ENCODE measurements at places on chromosomes 6 and 20.
A peak's percentile ranks its signal among the peaks of the same experiment; 100 is the strongest.

DNA sequence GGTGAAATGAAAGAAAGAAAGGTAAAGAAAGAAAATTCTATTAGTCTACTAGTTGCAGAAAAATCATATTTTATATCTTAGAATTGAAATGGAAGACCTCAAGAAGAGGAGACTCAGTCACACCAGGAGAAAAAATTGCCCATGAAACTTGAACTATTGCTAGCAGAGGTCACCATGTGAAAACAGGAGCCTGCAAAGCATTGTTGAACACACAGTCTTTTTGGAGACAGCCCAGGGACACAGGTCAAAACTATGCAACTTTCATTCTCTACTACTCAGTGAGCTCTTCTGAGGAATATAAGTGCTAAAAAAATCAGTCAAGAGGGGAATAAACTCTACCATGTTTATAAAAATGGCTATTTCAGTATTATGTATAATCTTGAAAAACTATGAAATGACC lies 89.8 kb upstream of the TENT5A start:
- no peak overlapping the region for H3K27ac ChIP-seq
- DNase-seq, result no peak
- H3K27me3 ChIP-seq, result no peaks in the 10 kb centered on the region

GRCh38 chr6:32151863-32152768 lies at the start of gene PRRT1:
Gene PRRT1 (minus strand): TSS chr6:32151939. CDS start chr6:32151827, 112 bp downstream.
- no peak for DNase-seq
- H3K4me3 ChIP-seq, result no peak within 1 kb of the TSS
- peaks cover 42% of the 10 kb centered on the region for H3K4me1 ChIP-seq

DNA sequence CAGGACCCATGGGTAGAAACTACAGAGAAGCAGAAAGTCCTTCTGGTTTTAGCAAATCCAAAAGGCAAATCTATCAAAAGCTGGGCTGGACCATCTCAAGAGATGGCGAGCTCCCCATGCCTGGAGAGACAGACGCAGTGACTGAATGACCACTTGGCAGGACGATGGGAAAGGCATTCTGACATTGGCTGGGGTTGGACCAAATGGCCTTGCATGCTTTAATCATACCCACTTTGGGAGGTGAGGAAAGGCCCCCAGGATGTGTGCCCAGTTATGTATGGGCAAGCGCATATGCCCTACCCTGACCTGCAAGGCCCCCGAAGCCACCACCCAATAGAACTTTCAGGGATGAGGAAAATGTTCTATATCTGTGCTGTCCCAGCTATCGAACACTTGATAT lies 45.1 kb downstream of the JPH2 start:
- no peak for DNase-seq
- peaks cover 21% of the 10 kb centered on the region for H3K27me3 ChIP-seq
- H3K4me1 ChIP-seq, result no peaks in the 10 kb centered on the region
- H3K4me3 ChIP-seq, result no peak overlapping the region
- H3K27ac ChIP-seq, result no peak overlapping the region

- no peak overlapping the region for H3K27ac ChIP-seq
- DNase-seq, result no peak
- no peaks in the 10 kb centered on the region for H3K36me3 ChIP-seq
- H3K4me1 ChIP-seq, result peaks cover 12% of the 10 kb centered on the region
- H3K4me3 ChIP-seq, result no peak overlapping the region
- no peaks in the 10 kb centered on the region for H3K27me3 ChIP-seq
Measured at GRCh38 chr6:44132476-44132875, 5.1 kb downstream of the TMEM63B start.

GRCh38 chr20:51700809-51701285 lies 67.3 kb downstream of the ATP9A start:
- H3K27ac ChIP-seq, result no peak overlapping the region
- peak; percentile 23 for DNase-seq
- no peaks in the 10 kb centered on the region for H3K36me3 ChIP-seq
- H3K27me3 ChIP-seq, result no peaks in the 10 kb centered on the region
- H3K4me1 ChIP-seq, result no peaks in the 10 kb centered on the region

- no peaks in the 10 kb centered on the region for H3K27me3 ChIP-seq
- no peak overlapping the region for H3K4me3 ChIP-seq
- no peak overlapping the region for H3K27ac ChIP-seq
- peak; percentile 43 for DNase-seq
- H3K36me3 ChIP-seq, result no peaks in the 10 kb centered on the region
- peaks cover 42% of the 10 kb centered on the region for H3K4me1 ChIP-seq
Measured at GRCh38 chr20:47453167-47453782, 48.4 kb upstream of the NCOA3 start.

GRCh38 chr6:18034798-18035202 lies 47.4 kb upstream of the KIF13A start:
- no peak overlapping the region for H3K27ac ChIP-seq
- H3K36me3 ChIP-seq, result no peaks in the 10 kb centered on the region
- H3K4me1 ChIP-seq, result no peaks in the 10 kb centered on the region
- no peaks in the 10 kb centered on the region for H3K27me3 ChIP-seq
- no peak overlapping the region for H3K4me3 ChIP-seq

GRCh38 chr6:33567836-33568235 lies 12.2 kb downstream of the BAK1 start:
- no peaks in the 10 kb centered on the region for H3K27me3 ChIP-seq
- no peak for DNase-seq
- H3K27ac ChIP-seq, result no peak overlapping the region
- H3K4me3 ChIP-seq, result no peak overlapping the region
- no peaks in the 10 kb centered on the region for H3K36me3 ChIP-seq
- H3K4me1 ChIP-seq, result peaks cover 16% of the 10 kb centered on the region

- H3K27ac ChIP-seq, result no peak overlapping the region
- no peak overlapping the region for H3K4me3 ChIP-seq
- H3K36me3 ChIP-seq, result no peaks in the 10 kb centered on the region
- no peaks in the 10 kb centered on the region for H3K27me3 ChIP-seq
Measured at GRCh38 chr6:113414511-113414910, 442.6 kb upstream of the MARCKS start.

- H3K27ac ChIP-seq, result no peak overlapping the region
- peaks cover 34% of the 10 kb centered on the region for H3K36me3 ChIP-seq
- no peaks in the 10 kb centered on the region for H3K27me3 ChIP-seq
- no peak overlapping the region for H3K4me3 ChIP-seq
- H3K4me1 ChIP-seq, result peaks cover 6% of the 10 kb centered on the region
Measured at GRCh38 chr6:130138116-130138908, 84.4 kb downstream of the SAMD3 start.

GRCh38 chr6:167401525-167402194 lies 76.8 kb downstream of the TTLL2 start:
- H3K27ac ChIP-seq, result no peak overlapping the region
- DNase-seq, result no peak
- no peaks in the 10 kb centered on the region for H3K4me1 ChIP-seq
- no peaks in the 10 kb centered on the region for H3K27me3 ChIP-seq

- no peaks in the 10 kb centered on the region for H3K36me3 ChIP-seq
- no peaks in the 10 kb centered on the region for H3K4me1 ChIP-seq
- no peak overlapping the region for H3K27ac ChIP-seq
Measured at GRCh38 chr6:39156801-39157200, 41.8 kb upstream of the SAYSD1 start.

GRCh38 chr20:40583205-40583604 lies 105.8 kb downstream of the MAFB start:
- no peaks in the 10 kb centered on the region for H3K36me3 ChIP-seq
- no peaks in the 10 kb centered on the region for H3K4me1 ChIP-seq
- no peaks in the 10 kb centered on the region for H3K27me3 ChIP-seq
- no peak for DNase-seq
- no peak overlapping the region for H3K27ac ChIP-seq
- no peak overlapping the region for H3K4me3 ChIP-seq

- no peak overlapping the region for H3K27ac ChIP-seq
- no peaks in the 10 kb centered on the region for H3K36me3 ChIP-seq
- no peak overlapping the region for H3K4me3 ChIP-seq
- DNase-seq, result no peak
- no peaks in the 10 kb centered on the region for H3K4me1 ChIP-seq
Measured at GRCh38 chr20:10919396-10920140, 245.8 kb upstream of the JAG1 start.

DNA sequence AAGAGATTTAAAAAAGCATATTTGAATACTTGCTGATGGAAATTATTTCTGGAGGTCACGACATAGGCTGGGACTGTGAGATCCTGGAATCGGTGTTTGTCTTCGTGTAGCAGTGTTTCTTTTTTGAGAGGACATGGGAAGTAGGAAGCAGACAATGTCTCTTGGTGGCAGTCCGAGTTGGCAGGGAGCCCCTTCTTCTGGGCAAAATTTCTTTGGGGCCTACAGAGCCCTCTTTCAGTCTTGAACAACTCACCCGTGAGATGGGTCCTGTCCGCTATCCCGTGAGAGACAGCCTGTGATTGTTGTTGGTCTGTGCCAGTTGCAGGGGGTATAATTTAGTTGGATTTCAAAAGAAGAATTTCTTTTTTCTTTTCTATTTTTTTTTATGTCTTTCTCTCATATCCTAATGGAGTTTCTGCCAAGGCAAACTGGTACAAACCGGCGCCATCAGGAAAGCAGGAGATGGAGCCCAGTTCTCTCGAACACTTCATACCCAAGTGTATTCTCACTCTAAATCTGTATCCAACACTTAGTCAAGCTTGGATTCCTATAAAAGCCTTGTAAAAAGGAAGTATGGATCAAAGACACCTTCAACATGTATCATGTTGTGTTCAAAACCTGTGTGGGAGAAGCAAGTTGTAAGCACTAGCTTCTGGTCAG lies 785.1 kb downstream of the MAFB start:
- H3K27ac ChIP-seq, result no peak overlapping the region
- no peaks in the 10 kb centered on the region for H3K4me1 ChIP-seq
- no peak overlapping the region for H3K4me3 ChIP-seq
- H3K27me3 ChIP-seq, result no peaks in the 10 kb centered on the region

- no peaks in the 10 kb centered on the region for H3K4me1 ChIP-seq
- H3K36me3 ChIP-seq, result no peaks in the 10 kb centered on the region
- H3K27me3 ChIP-seq, result no peaks in the 10 kb centered on the region
- H3K27ac ChIP-seq, result no peak overlapping the region
- H3K4me3 ChIP-seq, result no peak overlapping the region
Measured at GRCh38 chr6:40505191-40505810, 81.9 kb downstream of the LRFN2 start.

- peaks cover 18% of the 10 kb centered on the region for H3K4me1 ChIP-seq
- H3K4me3 ChIP-seq, result no peak overlapping the region
- peak overlapping the region; percentile 65 for H3K27ac ChIP-seq
- peaks cover 2% of the 10 kb centered on the region for H3K27me3 ChIP-seq
- H3K36me3 ChIP-seq, result no peaks in the 10 kb centered on the region
Measured at GRCh38 chr6:88114838-88115237, 51.3 kb downstream of the CNR1 start.

DNA sequence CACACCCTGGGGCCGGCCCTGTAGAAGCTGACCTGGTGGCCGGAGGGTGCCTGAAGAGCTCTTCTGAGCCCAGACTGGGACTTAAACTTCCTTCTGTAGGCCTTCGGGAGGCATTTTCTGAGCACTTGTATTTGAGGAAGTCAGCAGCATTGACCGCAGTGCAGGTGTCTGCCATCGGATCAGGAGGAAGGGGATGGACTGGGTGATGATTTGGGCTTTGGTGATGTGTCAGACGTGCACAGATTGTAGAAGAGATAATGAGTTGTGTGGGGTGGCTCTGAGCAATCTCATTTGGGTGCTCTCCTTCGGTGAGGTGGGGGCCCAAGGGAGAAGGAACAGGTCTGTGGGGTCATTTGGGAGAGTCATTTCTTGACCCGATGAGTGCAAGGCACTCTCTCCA lies 150.9 kb downstream of the ARID1B start:
- DNase-seq, result peak; percentile 41
- no peaks in the 10 kb centered on the region for H3K27me3 ChIP-seq
- H3K36me3 ChIP-seq, result no peaks in the 10 kb centered on the region
- H3K4me1 ChIP-seq, result peaks cover 26% of the 10 kb centered on the region
- peak overlapping the region; percentile 5 for H3K27ac ChIP-seq

Data from B cell (primary cell).